Activated CD8-positive, alpha-beta memory T cell treated with anti-CD3 and anti-CD28 coated beads for 4 hours (primary cell): ENCODE measurements at places on chromosomes 3 and 15.

- no peak for DNase-seq
Measured at GRCh38 chr15:59662260-59662659, 4.9 kb upstream of the GTF2A2 start.

DNA sequence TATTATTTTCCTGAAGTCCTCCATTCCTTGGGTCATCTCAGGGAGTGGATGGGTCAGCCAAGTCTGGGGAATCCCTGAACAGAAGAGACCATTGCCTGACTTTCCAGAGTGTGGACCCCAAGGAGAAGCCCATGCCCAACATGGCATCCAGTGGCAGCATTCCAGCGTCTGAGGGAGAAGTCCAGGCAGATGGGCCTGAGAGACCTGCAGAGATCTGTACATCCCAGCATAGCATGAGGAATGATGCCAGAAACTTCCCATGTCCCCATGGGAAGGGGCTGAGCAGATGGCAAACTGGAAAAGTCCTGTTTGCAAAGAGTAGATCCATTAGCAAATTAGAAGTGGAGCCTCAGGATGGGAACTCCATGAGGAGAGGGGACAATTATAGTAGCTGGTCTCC is 17.6 kb upstream of the COLQ start:
- no peak for DNase-seq

DNA sequence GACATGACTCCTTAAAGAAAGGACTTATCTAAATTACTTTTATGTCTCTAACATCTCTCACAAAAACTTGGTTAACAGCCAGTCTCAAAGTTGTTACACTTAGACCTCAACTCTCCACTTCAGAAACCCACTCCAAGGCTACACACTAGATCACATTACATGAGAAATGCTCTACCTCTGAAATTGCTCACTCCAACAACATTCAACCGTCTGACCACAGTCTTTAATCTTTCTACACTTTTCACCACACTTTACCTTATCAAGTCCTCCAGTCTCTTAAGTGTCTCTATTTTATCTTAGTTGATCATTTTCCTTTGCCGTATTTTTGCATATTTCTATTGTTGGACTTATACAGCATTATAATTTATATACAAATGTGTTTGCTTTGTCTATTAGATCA is 5.8 kb downstream of the SLC12A6 start:
- DNase-seq = no peak

DNA sequence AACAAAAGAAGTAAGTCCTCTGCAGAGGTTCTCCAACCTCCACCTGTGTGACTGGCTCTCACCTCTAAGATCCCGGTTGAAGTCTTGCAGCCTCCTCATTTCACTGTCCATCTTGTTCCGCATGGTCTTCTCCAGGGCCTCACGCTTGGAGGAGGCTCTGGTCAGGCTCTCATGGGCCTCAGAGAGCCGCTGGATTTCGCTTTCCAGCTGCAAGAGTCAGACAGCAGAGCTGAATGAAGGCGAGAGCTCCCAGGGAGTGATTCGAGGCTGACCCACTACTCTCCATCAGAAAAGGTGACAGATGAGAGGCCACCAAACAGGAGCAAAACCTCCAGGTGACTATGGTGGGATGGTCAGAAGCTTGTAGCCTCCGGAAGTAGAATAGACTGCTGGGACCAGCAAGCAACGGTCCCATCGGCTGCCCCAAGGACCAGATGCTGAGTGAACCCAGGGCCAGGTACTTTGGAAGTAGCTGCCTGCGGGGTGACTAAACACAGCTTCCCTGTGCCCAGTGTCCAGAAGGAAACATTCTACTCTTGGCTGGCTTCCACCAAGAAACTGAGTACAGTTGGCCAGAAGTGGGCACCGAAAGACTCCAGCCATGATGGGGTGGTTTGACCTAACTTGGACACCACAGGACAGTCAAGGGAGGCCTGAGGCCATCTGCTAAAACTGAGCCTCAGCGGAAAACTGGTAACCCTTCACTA is 7.9 kb downstream of the AMOTL2 start:
- no peak for DNase-seq

DNA sequence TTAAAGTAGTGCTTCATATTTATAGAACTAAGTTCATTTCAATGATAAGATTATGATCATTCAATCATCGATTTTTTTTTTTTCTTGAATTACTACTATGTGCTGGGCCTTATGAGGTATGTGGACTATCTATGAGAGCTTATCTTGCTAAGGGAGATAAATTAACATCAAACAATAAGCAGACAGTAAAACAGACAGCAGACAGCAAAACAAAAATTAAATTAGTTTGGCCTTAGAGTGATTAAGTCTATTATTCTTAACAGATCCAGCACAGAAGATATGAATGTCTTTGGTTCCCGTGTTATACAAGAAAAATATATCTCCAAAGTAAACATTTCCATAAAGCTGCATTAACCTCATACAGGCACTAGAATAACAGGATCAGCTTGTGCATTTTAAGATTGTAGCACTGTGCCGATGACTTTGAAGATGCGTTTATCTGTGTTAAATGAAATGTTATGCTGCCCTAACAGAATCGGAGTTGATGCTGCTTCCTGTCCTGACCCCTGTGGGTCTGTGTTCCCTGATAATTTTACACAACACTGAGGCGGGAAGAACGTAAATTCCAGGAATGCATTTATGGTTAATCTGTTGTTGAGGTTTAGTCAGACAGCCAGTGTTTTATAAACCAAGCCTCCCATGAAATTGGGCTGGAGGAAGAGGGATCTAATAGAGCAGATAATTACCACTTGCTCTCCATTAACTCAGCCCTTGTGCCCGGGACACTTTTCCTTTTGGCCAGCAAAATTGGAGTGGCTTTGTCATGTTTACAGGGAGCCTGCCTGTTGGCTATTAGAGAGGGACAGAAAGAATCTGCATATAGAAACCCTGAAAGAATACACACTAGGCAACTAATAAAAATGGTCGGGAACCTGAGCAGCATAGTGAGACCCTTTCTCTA is 80.8 kb downstream of the GHSR start:
- DNase-seq = no peak

- DNase-seq = no peak
Measured at GRCh38 chr15:28952666-28953491, 67.1 kb downstream of the APBA2 start.

- DNase-seq = no peak
Measured at GRCh38 chr15:66569461-66570137, 3.8 kb upstream of the LCTL start.

DNA sequence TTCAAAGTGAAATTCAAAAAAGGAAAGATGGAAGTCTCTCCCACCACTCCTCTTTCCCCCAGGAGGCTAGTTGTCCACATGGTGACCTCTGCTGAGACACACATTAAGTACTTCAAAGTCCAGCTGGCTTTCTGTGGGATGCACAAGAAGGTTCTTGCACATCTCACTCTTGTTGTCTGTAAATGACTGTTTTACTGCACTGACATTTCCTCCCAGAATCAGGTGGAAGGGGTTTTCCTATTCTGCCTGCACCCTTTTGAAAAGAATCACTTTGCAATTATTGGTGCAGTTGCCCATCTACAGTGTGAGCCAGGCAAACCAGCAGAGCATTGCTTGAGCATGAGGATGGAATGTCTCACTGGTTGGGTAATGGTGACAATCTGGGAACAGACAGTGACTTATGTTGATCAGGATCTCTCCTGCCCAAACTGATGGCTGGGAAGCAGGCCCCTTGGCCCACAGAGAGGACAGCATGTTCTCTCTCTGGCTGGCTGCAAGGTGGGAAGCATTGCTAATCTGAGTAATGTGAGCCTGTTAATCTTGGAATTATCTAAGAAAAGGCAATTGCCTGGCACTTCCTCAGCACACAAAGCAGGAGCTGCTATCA is 347.7 kb upstream of the SATB1 start:
- DNase-seq = no peak

- DNase-seq = no peak
Measured at GRCh38 chr3:32216172-32216783, 22.2 kb upstream of the CMTM8 start.

DNA sequence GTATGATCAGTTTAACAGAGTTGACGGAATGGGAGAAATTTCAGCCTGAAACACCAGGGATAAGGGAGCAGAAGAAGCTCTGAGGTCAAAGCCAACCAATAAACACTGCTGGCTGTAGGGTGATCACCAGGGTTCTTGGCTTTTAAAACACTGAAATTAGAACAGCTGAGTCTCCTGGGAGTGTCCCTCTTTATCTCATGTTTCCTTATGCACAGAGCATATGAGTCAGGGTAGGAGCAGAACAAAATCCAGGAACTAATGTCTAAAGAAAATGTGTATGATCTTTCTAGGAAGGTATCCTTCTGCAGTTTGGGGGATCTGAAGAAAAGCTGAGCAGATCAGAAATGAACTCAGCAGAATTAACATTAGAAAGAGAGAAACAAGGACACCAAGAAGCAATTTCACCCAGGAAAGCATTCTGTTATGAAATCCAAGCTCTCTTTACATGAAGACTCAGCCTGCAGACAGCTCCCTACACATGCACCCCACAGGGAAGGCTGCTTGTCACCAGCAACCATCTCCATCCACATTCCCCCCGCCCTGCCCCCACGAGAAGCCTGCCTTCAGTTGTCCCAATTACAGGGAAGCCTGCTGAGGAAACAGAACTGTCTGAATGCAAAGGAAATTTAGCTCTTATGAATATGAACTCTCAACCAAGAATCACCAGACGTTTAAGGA is 469.7 kb downstream of the PDCD6IP start:
- DNase-seq = no peak

DNA sequence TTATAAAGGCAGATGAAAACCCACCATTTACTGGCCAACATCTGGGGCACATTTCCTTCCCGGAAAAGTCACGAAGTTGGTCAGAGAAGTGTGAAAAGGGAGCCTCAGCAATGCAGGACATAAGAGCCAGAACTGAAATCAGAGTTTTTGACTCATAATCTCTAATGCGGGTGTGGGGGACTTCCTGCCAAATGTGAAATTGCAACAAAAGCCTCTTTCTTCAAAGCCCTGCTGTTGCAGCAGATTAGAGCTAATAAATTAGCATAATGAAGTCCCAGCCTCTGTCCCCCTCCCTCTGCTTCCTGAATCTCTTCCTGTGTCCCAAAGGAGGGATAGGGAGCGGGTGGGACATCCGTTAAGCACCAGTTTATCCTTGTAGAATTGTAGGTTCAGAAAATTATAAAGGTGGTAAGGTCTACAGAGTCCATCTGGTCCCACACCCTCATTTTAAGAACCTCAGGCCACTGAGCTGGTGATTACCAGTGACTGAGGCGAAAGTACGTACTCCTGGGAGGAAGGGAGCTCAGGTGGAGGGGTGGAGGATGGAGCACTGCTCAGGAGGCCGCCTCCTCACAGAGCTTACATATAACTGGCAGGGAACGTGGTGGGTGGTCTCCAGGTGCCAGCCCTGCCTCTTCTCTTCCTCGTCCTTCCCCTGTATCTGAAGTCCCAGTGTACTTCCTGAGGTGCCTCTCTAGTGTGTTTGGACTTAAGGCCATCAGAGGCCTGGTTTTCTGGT is 35.0 kb downstream of the ST6GAL1 start:
- DNase-seq = no peak

DNA sequence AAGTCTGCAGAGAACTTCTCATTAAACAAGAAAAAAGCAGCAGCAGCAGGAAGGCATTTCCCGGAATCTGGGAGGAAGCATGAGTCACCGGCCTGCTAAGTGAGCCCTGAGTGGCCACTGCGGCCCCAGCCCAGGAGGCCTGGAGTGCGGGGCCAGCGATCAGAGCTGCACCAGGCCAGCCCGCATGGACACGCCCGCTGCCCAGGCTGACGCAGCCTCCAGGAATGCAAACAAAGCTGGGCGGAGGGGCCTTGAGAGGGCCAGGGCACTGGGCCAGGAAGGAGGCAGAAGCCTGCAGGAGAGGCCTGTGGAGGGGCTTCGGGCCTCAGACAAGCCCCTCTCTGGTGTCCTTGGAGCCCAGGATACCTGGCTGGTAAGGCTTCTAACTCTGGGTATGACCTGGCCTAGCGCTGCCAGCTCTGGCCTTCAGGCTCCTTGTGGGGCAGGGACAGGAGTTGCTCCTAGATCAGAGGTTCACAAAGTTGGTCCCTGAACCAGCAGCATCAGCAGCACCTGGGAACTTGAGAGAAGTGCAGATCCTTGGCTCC is 101.2 kb downstream of the SMAD6 start:
- DNase-seq = no peak

DNA sequence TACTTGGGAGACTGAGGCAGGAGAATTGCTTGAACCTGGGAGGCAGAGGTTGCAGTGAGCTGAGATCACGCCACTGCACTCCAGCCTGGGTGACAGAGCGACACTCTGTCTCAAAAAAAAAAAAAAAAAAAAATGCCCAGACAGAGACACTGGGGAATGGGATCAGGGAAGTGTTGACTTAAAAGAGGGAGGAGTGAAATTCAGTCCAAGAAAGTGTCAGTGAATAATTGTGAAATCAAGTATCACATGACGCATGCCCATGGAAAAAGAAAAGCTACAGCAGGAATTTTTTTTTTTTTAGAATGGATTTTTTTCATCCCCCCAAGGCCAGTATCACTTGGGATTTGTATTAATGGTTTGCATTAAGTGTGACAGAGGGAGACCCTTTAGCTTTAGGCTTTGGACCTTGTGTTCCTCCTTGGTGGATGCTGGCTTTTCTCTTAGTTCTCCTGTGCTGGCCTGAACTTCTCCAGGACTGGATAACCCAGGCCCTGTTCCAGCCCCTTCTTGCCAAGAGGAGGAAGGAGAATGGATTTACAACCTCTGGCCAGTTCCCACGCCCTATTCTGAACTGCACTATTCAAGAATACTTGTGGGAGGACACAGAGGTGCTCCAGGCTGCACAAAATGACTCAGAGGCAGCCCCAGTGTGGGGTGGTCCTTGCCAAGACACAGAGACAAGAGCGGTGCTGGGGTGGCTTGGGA is 36.7 kb upstream of the ZNF774 start:
- DNase-seq = no peak

DNA sequence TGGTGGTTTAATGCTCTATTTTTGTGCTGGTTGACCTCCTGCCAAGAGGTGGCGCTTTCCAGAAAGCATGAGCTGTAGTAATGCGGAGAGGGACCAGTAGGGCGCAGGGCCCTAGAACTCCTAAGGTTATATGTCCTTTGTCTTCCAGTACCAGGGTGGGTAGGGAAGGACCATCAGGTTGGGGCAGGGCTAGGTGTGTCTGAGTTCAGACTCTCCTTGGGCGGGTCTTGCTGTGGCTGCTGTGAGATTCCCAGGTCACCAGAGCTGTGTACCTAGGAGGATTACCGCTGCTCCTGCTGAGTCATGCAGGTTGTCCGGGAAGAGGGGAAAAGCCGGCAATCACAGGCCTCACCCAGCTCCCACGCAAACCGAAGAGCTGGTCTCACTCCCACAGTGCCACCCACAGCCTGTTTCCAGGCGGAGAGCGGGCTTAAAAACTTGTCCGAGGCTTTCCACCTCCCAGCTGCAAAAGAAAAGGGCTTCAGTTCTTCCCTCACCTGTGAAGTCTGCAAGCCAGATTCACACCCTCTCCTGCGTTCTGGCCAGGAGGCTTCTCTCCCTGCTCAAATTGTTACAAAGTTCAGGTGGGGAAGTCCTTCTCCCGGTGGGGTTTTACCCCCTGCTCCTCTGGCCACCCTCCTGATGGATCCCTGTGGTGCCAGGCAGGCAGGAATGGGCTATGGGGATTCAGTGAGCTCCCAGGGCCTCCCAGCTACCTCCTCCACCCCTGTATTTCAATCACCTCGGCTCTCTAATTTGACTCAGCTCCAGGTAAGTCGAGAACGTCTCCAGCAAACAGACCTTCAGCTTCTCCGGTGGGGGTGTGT is 37.7 kb upstream of the BCHE start:
- DNase-seq = no peak
